ENCODE measurements at places on chromosomes 13 and 19.

DNA sequence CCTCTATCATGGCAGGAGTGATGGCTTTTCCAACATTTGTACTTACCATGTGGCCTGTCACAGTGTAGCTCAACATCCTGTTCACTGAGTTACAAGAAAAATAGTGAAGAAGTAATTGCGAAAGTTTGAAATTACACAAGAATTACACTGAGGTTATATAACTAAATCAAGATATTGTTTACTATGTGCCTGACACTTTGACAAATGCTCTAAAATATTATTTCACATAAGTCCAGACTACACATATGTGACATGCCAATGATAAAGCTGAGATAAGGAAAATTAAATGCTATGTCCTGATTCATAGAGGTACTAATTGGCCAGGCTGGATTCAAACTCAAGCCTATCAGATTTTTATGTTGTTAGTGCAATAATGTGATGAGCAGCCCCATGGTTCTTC, 451.7 kb downstream of the PCDH9 start:
- H3K27me3 ChIP-seq = no peaks in the 10 kb centered on the region
- no peak overlapping the region for H3K27ac ChIP-seq
- DNase-seq = no peak

GRCh38 chr19:48543121-48543710, 8.8 kb upstream of the SULT2B1 start:
- DNase-seq = no peak
- no peaks in the 10 kb centered on the region for H3K36me3 ChIP-seq
- H3K4me1 ChIP-seq = no peaks in the 10 kb centered on the region
- H3K4me3 ChIP-seq = no peak overlapping the region
- no peaks in the 10 kb centered on the region for H3K27me3 ChIP-seq
- no peak overlapping the region for H3K27ac ChIP-seq

DNA sequence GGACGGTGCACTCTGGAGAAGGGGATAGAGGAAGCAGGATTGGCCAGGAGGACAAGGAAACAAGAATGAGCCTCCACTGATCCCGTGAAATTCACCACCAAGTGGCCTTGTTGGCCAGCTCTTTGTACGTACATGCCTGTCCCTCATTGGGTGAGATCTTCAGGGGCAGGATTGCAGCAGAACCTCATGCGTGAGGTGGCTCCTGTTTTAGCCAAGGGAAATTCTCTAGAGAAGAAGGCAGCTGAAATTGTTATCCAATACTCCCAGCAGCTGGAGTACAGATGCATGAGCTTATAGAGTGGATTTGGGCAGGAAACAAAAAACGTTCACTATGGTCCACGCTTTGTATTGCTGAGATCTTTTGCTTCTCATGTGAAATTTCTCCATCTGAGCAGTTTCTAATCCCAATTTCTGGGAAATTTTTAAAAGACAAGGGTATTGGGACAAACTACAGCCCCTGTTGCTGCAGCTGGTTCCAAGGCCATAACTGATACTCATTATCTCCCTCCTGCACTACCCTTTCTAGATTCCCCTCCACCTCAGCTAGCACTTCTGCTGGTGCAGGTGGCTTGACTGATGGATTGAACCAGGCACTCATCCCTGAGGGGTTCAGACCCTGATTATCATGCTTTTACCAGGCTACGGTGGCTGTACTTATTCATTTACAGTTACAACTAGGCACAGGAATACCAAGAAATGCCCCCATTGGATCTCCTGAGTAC, 3.9 kb upstream of the RNF6 start:
- H3K4me1 ChIP-seq = no peaks in the 10 kb centered on the region
- no peaks in the 10 kb centered on the region for H3K36me3 ChIP-seq
- H3K27ac ChIP-seq = no peak overlapping the region
- no peak overlapping the region for H3K4me3 ChIP-seq
- no peaks in the 10 kb centered on the region for H3K27me3 ChIP-seq
- DNase-seq = no peak

- no peak for DNase-seq
- H3K27me3 ChIP-seq = no peaks in the 10 kb centered on the region
- H3K4me3 ChIP-seq = no peak overlapping the region
- H3K36me3 ChIP-seq = no peaks in the 10 kb centered on the region
- H3K4me1 ChIP-seq = no peaks in the 10 kb centered on the region
Observed at GRCh38 chr13:32468502-32469142, 40.7 kb upstream of the N4BP2L1 start.

Data from right lobe of liver (tissue), 6 donors.